Panc1 (cell line): ENCODE measurements at places on chromosomes 4 and X. TPM values are rescaled to one million over a fixed set of nuclear protein-coding genes. Genes with fewer than 3 reads are reported as not detected.

Gene ERVMER34-1
- 0.67 TPM for total RNA-seq

Gene HSFX1
- total RNA-seq = 1.0 TPM

Gene SMIM9
- total RNA-seq = not detected

Gene FGD1
- 14.1 TPM for total RNA-seq

Gene THAP9
- total RNA-seq = 3.0 TPM

Gene CXCL3
- 0.23 TPM for total RNA-seq

Gene GLOD5
- total RNA-seq = not detected

Gene HMGN5
- 1.5 TPM for total RNA-seq

DNA sequence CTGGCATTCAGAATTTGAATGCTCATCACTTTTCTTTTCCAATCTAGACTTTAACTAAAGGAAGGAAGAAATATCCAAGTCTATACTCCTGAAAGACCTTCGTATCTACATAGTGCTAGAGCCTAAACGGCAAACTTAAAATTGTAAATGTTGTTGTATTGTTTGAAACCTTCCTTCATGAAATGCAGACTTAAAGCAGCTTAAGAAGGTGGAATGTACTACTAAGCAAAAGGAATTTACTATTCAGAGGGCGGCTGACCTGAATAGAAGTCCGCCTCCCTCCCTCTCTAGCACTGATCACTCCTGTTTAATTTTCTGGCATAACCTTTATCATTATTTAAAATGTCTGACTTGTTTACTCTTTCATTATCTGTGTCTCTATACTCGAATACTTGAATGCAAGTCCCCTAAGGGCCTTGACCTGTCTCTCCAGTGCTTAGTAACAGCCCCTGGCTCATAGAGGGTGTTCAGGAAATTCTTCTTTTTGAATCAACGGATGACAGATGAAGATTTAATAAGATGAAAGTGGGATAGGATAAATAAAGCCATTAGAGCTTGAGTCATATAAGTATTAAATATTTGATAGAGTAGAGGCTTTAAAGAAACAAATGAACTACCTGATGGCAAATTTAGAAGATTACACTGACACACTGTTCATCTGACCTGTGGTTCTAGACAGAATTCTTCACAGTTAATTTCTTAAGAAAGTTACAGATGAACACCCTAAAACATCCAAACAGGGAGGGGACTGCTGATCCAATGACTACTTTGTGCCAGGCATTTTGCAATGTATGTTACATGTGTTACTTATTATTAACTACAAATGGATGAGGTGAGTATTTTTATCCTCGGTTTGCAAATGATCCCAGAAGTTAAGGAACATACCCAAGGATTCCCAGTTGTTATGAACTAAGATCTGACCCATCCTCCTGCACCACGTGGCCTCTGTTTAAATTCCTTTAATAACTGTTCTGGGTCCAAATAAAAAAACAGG is 20.2 kb upstream of the RBPJ start:
- no peak overlapping the region for H3K27ac ChIP-seq
- no peaks in the 10 kb centered on the region for H3K27me3 ChIP-seq
- no peaks in the 10 kb centered on the region for H3K4me1 ChIP-seq
- no peak overlapping the region for H3K4me3 ChIP-seq
- no peak for DNase-seq

DNA sequence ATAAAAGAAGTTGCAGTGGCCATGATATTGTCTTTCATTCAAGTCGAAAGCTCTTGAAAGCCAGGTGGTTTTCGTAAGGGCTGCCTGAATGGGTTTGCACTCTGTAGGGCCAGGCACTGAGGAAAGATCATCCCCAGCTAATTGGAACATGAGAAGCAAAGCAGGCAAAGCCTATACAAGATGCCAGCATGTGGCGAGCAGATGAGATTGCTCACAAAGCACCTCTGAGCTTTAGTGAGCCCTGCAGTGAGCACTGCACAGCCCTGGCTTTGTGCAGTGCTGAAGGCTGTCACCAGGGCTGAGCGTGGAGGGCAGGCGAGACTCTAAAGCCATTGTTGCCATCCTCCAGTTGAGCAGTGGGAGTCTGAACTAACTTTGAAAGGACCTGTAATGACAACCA is 53.8 kb downstream of the HADH start:
- H3K4me3 ChIP-seq = no peak overlapping the region
- H3K36me3 ChIP-seq = no peaks in the 10 kb centered on the region
- H3K4me1 ChIP-seq = no peaks in the 10 kb centered on the region
- H3K27ac ChIP-seq = no peak overlapping the region
- DNase-seq = no peak
- H3K27me3 ChIP-seq = no peaks in the 10 kb centered on the region

DNA sequence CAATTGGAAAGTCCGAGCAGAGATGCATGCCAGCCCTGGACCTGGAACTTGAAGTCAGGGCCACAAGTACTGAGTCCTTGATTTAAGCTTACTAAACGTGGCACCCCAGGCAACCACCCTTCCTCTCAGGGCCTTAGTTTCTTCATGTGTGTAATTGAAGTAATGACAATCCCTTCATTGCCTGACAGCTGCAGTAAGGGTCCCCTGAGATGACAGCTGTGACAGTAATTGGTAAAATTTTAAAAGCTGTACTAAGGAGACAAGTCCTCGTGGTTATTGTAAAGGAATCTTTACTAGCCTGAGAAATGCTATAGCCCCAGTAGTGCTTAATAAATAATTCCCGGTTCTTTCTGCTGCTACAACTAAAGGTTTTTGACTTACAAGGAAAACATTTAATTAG is 175.1 kb upstream of the RADX start:
- H3K36me3 ChIP-seq = no peaks in the 10 kb centered on the region
- DNase-seq = no peak
- no peaks in the 10 kb centered on the region for H3K4me1 ChIP-seq
- H3K27ac ChIP-seq = no peak overlapping the region

DNA sequence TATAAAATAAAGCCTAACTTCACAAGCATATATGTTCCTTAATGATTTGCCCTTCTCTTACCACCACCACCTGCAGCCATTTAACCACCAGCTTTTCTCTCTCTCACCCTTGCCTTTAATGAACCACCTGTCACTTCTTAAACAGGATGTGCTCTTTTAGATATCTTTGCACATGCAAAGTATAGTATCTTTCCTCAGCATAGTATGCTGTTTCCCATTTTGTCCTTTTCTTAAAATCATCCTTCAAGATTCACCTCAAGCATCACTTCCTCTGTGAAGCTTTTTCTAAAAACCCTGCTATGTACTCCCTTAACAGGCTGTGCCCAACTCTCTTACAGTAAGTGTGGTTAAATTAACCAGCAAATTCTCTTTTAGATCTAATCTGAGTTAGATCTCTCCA is 8.2 kb upstream of the CNOT6L start:
- DNase-seq = no peak
- peaks cover 2% of the 10 kb centered on the region for H3K27me3 ChIP-seq
- H3K27ac ChIP-seq = no peak overlapping the region

DNA sequence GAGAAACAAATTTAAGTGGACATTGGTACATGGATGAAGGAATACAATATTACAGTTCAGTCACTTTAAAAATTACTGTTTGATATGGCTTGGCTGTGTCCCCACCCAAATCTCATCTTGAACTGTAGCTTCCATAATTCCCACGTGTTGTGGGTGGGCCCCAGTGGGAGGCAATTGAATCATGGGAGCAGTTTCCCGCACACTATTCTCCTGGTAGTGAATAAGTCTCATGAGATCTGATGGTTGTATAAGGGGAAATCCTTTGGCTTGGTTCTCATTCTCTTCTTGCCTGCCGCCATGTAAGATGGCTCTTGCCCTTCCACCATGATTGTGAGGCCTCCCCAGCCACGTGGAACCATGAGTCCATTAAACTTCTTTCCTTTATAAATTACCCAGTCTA is 804.2 kb upstream of the FRG1 start:
- no peak overlapping the region for H3K4me3 ChIP-seq
- no peaks in the 10 kb centered on the region for H3K4me1 ChIP-seq
- H3K27ac ChIP-seq = no peak overlapping the region
- H3K27me3 ChIP-seq = no peaks in the 10 kb centered on the region

DNA sequence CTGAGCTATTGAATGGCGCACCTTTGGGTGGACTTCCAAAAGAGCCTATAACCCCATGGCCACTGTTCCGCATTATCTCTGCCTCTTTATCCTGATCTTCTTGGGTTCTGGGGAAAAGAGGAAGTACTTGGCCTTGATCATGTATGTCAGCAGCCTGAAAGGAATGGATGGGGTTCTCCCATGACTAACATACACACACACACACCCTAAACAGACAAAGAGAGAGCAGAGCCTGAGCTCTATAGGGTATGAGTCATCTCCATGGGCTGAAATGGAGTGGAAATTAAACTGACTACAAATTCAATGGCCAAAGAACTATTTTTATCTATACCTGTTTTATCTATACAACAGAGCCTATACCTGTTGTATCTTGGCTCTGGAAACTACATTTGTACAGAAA is 141.5 kb upstream of the MTMR8 start:
- no peaks in the 10 kb centered on the region for H3K4me1 ChIP-seq
- no peaks in the 10 kb centered on the region for H3K36me3 ChIP-seq
- no peaks in the 10 kb centered on the region for H3K27me3 ChIP-seq
- no peak for DNase-seq
